ENCODE measurements at places on chromosomes 7 and 10. TPM values are rescaled to one million over a fixed set of nuclear protein-coding genes. Genes with fewer than 3 reads are reported as not detected.

GRCh38 chr10:11012421-11013295 lies 5.0 kb upstream of the CELF2 start:
- no peaks in the 10 kb centered on the region for H3K36me3 ChIP-seq
- peak; percentile 22 for DNase-seq
- peak overlapping the region; percentile 43 for H3K4me3 ChIP-seq
- H3K27me3 ChIP-seq: peaks cover 3% of the 10 kb centered on the region

DNA sequence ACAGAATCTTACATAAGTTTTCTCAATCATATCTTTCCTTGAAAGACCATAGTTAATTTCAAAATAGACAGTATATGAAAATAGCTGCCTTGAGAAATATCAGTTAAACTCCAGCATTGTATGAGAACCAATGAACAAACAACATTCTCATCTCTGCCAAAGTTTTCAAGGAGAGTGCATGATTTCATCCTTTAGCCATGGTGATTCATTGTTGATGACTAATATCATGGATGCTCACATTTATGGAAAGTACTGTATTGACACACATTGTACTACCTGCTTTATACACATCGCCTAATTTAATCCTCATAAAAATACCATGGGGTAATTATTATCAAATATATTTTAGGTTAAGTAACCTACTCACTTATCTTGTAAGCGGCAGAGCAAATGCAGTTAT lies 250.3 kb downstream of the CNTNAP2 start:
- DNase-seq: no peak
- H3K36me3 ChIP-seq: no peaks in the 10 kb centered on the region
- H3K27ac ChIP-seq: no peak overlapping the region
- no peak overlapping the region for H3K4me3 ChIP-seq

- no peak overlapping the region for H3K27ac ChIP-seq
- H3K4me1 ChIP-seq: no peaks in the 10 kb centered on the region
- no peak for DNase-seq
- H3K36me3 ChIP-seq: no peaks in the 10 kb centered on the region
These were observed 397.9 kb downstream of the INHBA start for GRCh38 chr7:41305001-41305400.

GRCh38 chr7:34096198-34096651 lies 190.9 kb downstream of the BMPER start:
- H3K4me3 ChIP-seq: no peak overlapping the region
- H3K27me3 ChIP-seq: no peaks in the 10 kb centered on the region
- H3K36me3 ChIP-seq: no peaks in the 10 kb centered on the region
- peak overlapping the region; percentile 72 for H3K27ac ChIP-seq
- H3K4me1 ChIP-seq: peaks cover 30% of the 10 kb centered on the region

NEURL1 gene
- total RNA-seq: 33.6 TPM

GIMAP8 gene
- total RNA-seq: 6.1 TPM

DNA sequence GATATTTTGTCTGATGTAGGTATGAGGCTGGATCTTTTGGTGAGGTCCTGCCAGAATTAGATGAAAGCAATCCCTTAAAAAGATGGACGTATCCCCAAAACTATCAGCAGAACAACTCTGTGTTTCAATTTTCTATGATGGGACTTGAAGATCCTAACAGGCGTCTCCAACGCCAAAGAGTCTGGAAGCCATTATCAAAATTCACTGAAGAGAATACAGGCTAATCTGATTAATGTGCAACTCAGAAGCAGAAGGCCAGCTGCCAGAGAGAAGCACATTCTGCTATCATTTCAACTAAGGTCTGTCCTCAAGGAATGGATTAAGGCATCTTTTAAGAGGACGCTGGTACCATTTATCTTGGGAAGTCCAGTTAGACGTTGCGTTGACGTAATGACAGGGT lies 119.7 kb downstream of the FGFR2 start:
- no peaks in the 10 kb centered on the region for H3K36me3 ChIP-seq
- DNase-seq: no peak
- H3K27me3 ChIP-seq: peaks cover 5% of the 10 kb centered on the region
- no peak overlapping the region for H3K27ac ChIP-seq
- no peak overlapping the region for H3K4me3 ChIP-seq

TMEM225B gene
- not detected for total RNA-seq

- H3K4me3 ChIP-seq: no peak overlapping the region
- no peaks in the 10 kb centered on the region for H3K36me3 ChIP-seq
- peaks cover 3% of the 10 kb centered on the region for H3K4me1 ChIP-seq
- H3K27ac ChIP-seq: no peak overlapping the region
- no peaks in the 10 kb centered on the region for H3K27me3 ChIP-seq
These were observed 28.1 kb upstream of the JAKMIP3 start for GRCh38 chr10:132037676-132037975.

- no peak for DNase-seq
- H3K27me3 ChIP-seq: no peaks in the 10 kb centered on the region
- H3K4me1 ChIP-seq: peaks cover 79% of the 10 kb centered on the region
- no peaks in the 10 kb centered on the region for H3K36me3 ChIP-seq
- peak overlapping the region; percentile 2 for H3K4me3 ChIP-seq
These were observed 7.1 kb downstream of the CAMK2G start for GRCh38 chr10:73867126-73867807.

- DNase-seq: no peak
- no peaks in the 10 kb centered on the region for H3K4me1 ChIP-seq
- no peak overlapping the region for H3K4me3 ChIP-seq
- no peaks in the 10 kb centered on the region for H3K36me3 ChIP-seq
- no peaks in the 10 kb centered on the region for H3K27me3 ChIP-seq
These were observed 237.9 kb downstream of the FRMD4A start for GRCh38 chr10:14092799-14093198.

NEUROD6 gene
- not detected for total RNA-seq

DNA sequence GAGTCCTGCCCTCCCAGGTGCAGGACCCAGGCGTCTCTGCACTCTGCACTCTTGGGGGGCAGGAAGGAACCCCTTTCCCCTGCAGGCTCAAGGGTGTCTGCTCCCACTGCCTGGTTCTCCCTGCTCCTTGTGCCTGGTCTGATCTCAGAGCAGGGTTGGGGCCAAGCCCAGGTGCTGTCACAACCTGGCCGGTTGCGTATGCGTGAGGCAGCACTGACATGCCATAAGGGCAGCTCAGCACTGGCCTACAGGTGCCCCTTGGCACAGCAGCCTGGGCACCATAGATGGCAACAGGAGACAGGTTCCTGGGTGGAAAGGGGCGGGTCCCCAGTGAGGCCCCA lies 33.2 kb downstream of the DKK1 start:
- no peaks in the 10 kb centered on the region for H3K27me3 ChIP-seq
- no peaks in the 10 kb centered on the region for H3K36me3 ChIP-seq
- peak; percentile 32 for DNase-seq
- no peak overlapping the region for H3K4me3 ChIP-seq

CDHR1 gene
- not detected for total RNA-seq
